ENCODE measurements at places on chromosomes 11 and 22. TPM values are rescaled to one million over a fixed set of nuclear protein-coding genes. Genes with fewer than 3 reads are reported as not detected.

DNA sequence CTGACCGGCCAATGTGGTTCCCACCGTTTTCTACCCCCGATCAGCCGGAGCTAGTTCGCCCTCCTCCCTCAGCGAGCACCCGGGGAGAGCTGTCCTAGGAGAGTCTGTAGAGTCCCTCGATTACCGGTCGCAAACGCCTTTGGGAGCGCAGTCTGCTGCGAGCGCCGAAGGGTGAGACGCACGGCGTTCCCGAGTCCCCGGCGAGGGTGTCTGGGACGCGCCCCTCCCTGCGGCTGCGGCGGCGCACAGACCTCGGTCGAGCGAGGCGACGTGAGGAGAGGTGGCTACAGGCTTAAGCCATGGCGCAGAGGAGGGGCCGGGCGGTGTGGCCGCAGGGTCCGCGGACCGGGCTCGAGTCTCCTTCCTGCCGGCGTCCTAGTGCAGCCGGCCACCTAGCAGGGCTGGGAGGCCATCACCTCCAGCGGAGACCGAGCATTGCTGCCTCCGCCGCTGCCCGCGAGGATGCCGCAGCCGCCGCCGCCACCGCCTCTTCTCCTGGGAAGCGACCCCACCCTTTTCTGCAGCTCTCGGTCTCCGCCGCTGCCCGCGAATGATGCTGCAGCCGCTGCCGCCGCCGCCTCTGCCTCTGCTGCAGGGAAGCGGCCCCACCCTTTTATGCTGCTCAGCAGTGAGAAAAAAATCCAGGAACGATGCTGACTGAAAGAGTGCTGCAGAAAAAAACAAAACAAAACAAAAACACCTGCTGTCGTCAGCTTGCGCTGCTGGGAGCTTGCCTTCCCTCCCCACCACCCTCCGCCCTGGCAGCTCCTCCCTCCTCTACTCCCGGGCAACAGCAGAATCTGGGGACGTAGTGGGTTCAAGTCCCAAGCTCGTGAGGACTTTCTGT is at the start of gene MAP6:
Gene MAP6 (minus strand): TSS at position 588 of the 847 bp plus-strand sequence. CDS start 669 bp downstream, outside the sequence.
- H3K27me3 ChIP-seq: peaks cover 78% of the 10 kb centered on the region
- peaks cover 11% of the 10 kb centered on the region for H3K4me1 ChIP-seq
- peak; percentile 41 for DNase-seq
- H3K27ac ChIP-seq: no peak within 1 kb of the TSS

Gene KREMEN1
- total RNA-seq: 0.29 TPM

DNA sequence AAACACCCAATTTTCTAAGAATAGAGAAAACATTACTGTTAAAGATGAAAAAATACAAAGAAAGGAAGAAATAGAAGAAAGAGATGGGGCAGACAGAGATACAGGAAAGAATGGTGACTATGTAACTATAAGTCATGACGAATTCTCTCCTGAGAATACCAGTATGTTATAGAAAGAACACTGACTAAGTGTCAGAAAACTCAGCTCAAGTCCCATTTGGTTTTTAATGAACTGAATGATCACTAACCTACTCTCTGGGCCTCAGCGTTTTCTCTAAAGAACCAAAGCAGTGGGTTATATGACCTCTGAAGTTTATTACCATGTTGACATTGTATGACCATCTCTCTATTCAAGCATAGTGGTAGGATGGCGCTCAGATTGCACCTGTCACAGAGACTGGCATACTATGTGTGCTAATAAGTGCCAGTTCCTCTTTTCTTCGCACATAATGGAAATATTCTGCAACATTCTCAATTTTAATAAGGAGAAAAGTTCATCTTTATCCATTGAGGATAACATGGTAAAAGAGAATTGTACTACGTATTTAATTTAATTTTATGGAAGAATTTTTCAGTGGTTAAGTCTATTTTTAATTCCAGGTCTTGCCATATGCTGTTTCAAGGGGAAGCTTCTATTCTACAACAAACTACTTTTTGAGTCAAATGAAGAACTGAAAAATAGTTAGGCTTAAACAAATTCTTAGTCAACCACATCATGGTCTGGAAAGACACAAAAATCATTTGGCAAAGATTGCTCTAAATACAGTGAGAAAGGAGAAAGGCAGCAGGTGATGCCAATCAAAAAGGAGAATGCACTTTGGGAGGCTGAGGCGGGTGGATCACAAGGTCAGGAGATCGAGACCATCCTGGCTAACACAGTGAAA is 25.0 kb upstream of the EED start:
- H3K4me1 ChIP-seq: peaks cover 39% of the 10 kb centered on the region
- peak overlapping the region; percentile 2 for H3K27ac ChIP-seq
- H3K4me3 ChIP-seq: no peak overlapping the region
- no peak for DNase-seq
- H3K27me3 ChIP-seq: peaks cover 25% of the 10 kb centered on the region

Gene UBQLNL
- 0.19 TPM for total RNA-seq

DNA sequence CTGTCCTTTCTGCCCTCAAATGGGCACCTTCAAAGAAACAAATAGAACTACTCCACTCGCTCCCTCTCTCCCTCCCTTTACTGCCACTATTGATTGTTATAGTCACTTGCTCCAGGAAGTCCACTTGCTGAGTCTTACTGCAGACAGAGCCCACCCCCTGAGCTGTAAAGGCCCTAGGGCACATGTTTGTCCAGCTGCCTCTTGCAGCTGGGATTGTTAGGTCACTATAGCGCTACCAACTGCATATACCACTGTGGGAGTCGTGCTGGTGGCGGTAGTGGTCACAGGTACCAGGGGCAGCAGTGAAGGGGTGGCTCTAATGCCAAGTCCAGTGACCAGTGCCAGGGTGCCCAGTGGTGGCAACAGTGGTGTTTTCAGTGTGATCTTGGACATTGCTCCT is 4.4 kb upstream of the SREBF2 start:
- H3K4me1 ChIP-seq: peaks cover 11% of the 10 kb centered on the region
- no peak overlapping the region for H3K4me3 ChIP-seq
- peaks cover 22% of the 10 kb centered on the region for H3K36me3 ChIP-seq
- no peak for DNase-seq

DNA sequence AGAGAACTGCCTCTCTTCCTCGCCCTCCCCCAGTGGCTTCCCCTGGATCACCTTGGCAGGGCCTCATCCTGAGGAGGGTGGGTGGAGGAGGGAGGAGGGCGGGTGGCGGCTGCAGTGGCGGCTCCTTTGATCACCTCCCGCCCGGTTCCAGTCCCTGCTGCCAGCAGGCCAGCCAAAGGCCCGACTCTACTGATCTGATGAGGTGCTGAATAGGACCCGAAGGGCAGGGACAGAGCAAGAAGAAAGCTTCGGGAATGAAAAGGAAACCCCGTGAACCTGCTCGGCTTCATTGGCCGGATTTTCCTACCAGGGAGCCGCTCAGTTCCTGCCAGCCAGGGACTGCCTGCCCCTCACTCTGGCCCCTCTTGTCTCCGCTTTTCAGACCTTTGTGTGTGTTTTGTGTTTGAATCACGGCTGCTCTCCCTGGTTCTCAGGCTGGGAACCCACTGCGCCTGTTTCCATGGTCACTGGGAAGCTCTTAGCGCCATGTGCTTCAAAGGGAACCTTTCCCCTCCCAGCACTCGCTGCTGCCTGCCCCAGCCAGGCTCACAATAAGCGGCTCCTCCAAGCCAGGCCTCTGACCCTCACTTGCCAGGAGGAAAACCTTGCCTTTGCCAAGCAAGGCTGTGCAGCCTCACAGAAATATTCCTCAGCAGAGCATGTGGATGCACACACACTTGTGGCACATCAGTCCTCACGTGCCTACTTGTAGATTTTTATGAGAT is 56.8 kb downstream of the C22orf31 start:
- peaks cover 61% of the 10 kb centered on the region for H3K27me3 ChIP-seq
- DNase-seq: no peak
- no peak overlapping the region for H3K4me3 ChIP-seq
- no peak overlapping the region for H3K27ac ChIP-seq

DNA sequence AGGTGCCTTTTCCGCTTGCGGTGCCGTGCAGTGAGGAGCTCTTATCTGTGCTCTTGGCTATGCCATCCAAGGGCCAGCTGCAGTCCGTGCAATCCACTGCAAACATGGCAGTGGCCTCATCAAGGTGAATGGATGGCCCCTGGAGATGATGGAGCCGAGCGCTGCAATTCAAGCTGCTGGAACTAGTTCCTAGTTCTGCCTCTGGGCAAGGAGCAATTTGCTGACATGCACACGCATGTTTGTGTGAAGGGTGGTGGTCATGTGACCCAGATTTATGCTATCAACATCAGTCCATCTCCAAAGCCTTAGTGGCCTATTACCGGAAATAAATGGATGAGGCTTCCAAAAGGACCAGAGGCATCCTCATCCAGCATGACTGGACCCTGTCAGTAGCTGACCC is 3.1 kb upstream of the EHD1 start:
- H3K4me1 ChIP-seq: peaks cover 52% of the 10 kb centered on the region
- DNase-seq: no peak
- no peak overlapping the region for H3K4me3 ChIP-seq

Gene SERPING1
- total RNA-seq: 0.41 TPM

DNA sequence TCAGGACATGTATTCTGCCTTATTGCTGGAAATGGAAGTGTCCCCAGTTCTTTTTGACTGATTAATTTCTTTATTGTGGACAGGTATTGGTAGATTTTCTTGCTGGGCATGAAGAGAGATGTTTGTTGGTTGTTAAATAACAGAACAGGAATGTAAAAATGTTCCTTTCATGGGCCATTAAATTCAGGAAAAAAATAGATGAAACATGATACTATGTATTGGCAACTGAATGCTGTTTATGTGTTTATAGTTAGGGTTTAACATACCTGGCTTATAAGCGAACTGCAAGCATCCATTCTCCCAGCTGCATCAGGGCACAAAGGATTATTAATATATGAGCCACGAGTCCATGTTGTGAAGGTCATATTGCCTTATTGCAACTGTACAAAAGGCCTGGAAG is 368.5 kb downstream of the NELL1 start:
- no peak for DNase-seq
- no peak overlapping the region for H3K27ac ChIP-seq
- H3K4me3 ChIP-seq: no peak overlapping the region
- H3K27me3 ChIP-seq: no peaks in the 10 kb centered on the region

GRCh38 chr11:132944569-132944944 is 587.7 kb downstream of the OPCML start:
- H3K27me3 ChIP-seq: peaks cover 54% of the 10 kb centered on the region
- H3K4me1 ChIP-seq: no peaks in the 10 kb centered on the region
- no peak overlapping the region for H3K27ac ChIP-seq
- no peak for DNase-seq
- no peaks in the 10 kb centered on the region for H3K36me3 ChIP-seq

Gene PRDX5
- 111 TPM for total RNA-seq

Gene PANX1
- 14.1 TPM for total RNA-seq

GRCh38 chr22:37259540-37260029 is 15.5 kb upstream of the RAC2 start:
- H3K27ac ChIP-seq: no peak overlapping the region
- H3K27me3 ChIP-seq: no peaks in the 10 kb centered on the region
- peaks cover 34% of the 10 kb centered on the region for H3K4me1 ChIP-seq
- H3K36me3 ChIP-seq: peaks cover 3% of the 10 kb centered on the region
- H3K4me3 ChIP-seq: no peak overlapping the region

Gene BCO2
- total RNA-seq: 0.40 TPM

Gene TRIM49
- not detected for total RNA-seq

DNA sequence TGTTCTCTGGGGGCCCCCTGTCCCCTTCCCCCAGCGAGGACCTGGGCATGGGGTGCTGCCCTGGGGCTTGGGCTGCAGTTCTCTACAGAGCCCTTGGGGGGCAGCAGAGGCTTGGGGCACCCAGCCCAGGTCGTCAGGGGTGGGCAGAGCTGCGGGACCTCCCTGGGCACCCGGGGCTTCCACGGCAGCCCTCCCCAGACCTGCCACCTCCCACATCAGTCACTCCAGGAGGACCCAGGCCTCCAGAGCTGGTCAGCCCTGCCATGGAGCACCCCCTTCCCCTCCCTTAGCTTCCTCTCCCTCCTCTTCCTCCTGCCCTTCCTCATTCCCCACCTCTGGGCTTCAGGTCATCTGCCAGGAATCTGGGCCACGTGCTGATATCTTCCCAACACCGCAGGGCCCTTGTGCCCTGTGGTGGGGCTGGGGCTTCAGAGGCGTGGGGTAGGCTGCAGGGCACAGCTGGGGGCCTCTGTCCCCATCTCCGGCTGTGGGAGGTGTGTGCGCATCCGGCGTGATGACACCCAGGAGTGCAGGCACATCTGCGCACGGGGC is 5.8 kb downstream of the TSPAN4 start:
- H3K27ac ChIP-seq: no peak overlapping the region
- no peaks in the 10 kb centered on the region for H3K27me3 ChIP-seq
- peak overlapping the region; percentile 42 for H3K4me3 ChIP-seq
- H3K36me3 ChIP-seq: no peaks in the 10 kb centered on the region

Gene EXPH5
- total RNA-seq: 3.1 TPM

DNA sequence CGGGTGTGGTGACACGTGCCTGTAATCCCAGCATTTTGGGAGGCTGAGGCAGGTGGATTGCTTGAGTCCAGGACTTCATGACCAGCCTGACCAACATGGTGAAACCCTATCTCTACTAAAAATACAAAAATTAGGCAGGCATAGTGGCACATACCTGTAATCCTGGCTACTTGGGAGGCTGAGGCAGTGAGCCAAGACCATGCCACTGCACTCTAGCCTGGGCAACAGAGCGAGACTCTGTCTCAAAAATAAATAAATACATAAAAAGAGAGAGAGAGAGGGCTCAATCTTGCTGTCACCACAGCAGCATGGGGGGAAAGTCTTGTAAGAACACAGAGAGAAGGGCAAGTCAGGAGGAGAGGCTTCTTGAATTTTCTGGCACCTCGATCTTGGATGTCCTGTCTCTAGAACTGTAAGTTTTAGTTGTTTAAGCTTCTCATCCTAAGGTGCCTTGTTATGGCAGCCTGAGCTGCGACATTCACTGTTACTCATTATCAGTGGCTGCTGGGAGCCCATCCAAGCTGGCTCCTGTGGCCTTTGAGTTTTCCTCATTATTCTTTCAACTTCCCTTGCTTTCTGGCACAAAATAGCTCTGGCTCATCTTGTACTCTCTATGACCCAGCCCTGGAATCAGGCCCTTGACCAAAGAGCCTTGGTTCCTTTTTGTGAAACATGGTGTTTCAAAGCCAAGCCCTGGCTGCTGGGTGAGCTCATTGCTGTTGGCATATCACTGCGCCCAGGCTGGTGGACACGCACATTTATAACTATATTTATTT is 8.0 kb upstream of the PSMC3 start:
- H3K4me3 ChIP-seq: no peak overlapping the region
- no peak overlapping the region for H3K27ac ChIP-seq
- H3K4me1 ChIP-seq: peaks cover 4% of the 10 kb centered on the region
- no peaks in the 10 kb centered on the region for H3K36me3 ChIP-seq

Gene HTR3A
- total RNA-seq: not detected

DNA sequence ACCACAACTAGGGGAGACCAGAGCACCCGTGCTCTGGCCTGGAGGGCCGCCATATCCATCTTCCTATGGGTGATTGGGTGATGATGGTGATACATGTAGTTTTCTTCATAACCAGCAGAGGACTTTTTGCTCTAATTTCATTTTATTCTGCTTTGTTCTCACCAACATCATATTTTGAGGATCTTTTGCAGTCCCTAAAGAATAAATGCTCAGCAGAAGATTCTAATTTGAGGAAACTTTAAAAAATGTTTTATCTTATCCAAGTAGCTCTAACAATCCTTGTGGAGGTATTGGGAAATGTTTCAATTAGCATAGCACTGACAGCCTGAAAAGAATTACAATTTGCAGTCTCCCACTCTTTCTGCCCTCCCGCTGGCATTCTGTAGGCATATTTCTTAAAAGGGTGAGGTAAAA is 544.0 kb downstream of the NTM start:
- no peak overlapping the region for H3K4me3 ChIP-seq
- DNase-seq: no peak
- no peaks in the 10 kb centered on the region for H3K4me1 ChIP-seq
- H3K27ac ChIP-seq: no peak overlapping the region
- no peaks in the 10 kb centered on the region for H3K36me3 ChIP-seq
